ENCODE measurements at places on chromosomes 7 and 10.

GRCh38 chr7:34806831-34807230 is 148.8 kb downstream of the NPSR1 start:
- no peak for DNase-seq

DNA sequence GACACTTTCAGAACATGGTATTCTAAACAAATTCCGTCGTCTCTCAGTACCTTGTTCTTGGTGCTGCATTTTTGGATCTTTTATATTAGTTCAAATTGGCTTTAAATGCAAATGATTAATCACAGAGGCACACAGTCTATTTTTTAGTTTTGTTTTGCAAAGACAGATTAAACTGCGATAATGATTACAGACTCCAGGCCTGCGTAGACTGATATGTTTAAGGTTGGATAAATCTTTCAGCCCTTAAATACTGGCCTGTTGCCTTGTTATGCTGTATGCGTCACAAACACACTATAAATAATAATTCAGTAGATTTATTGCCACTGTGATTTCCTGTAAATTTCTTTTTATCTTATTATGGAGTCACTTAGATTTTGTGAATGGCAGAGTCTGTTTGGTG is 19.3 kb downstream of the CACNB2 start:
- DNase-seq, result no peak

DNA sequence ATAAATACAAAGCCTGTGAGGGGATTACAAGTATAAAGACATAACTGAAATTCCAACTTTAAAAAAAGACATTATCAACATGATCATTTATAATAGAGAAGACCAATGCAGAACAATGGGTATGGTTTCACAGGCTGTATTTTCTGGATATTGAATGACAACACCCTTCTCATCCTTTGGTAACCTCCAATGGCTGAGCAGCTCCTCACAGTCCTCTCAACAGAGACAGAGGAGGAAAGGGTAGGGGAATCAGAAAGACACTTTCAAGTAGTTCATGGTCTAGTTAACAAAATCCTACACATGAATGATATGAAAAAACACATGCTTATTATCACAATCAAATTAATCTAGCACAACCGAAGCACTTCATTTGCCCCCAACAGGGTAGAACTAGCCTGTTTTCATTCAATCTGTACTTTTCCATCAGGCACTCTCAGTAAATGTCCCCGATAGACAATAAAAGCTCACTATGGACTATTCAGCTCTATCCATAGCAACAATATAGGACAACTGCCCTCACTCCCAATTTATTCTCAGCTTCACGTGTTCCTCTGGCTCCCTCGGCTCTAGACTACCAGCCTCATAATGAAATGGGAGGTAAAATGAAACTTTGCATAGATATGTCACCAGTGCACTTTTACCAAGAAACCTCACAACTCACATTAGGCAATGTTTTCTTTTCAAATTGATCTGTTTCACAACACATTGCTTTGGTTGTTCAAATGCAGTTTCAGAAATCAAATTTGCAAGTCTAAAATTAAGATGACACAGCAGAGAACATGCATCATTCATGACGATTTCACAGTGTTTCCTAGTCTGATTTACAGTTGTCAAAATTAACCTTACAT is 211.4 kb downstream of the THSD7A start:
- DNase-seq, result no peak

- DNase-seq, result no peak
These were observed 50.0 kb downstream of the LMTK2 start for GRCh38 chr7:98156700-98157099.

- no peak for DNase-seq
These were observed 278.7 kb upstream of the PODXL start for GRCh38 chr7:131835141-131835540.

DNA sequence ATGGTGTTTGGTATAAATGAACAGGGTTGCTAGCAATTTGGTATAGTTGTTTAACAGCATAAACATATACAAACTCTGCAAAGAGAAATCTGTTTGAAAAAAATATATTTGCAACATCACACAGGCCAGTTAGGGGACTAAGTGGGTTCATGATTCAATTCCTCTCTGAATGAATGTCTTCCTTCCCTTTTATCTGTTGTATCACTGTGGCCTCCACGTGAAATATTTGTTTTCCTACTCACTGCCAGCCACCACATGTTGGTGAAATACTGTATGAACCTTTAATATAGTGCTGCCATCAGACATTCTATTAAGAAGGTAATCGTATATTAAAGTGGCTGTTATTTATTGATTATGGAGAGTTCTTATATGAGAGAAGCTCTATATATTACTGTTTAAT is 157.0 kb downstream of the ARID5B start:
- no peak for DNase-seq

- DNase-seq, result no peak
These were observed 38.2 kb downstream of the PPP1R3A start for GRCh38 chr7:113880559-113880958.

DNA sequence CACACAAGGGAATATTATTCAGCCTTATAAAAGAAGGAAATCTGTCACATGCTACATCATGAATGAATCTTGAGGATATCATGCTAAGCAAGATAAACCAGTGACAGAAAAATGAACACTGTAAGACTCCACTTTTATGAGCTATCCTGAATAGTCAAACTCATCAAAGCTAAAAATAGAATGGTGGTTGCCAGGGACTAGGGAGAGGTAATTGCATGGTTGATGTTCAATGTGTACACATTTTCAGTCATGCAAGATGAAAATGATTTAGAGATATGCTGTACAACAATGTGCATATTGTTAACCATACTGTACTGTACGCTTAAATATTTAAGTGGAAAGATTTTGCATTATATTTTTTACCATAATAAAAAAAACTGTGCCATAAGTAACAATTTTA is 1349.1 kb downstream of the XPNPEP1 start:
- DNase-seq, result no peak

DNA sequence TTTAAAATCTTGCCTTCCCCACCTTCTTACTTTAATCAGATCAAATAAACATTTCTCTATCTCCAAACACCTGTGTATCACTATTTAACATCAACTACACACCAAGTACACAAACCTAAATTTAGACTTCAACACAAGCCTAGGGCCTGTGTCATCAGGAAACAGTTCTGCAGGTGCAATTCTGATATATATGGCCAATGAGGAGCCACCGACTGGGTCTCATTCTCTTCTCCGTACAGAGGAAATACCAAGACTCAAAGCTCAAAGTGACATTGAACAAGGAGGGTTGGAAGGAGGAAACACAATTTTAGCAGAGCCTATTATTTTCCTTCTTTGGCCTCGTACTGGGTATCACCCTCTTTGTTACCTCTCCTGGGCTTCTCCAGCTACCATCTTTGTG is 152.6 kb upstream of the PRR15 start:
- DNase-seq, result no peak

Data from GM12864 (cell line).